NB4 (cell line): ENCODE measurements at places on chromosomes 4 and X.
A peak's percentile ranks its signal among the peaks of the same experiment; 100 is the strongest.

GRCh38 chr4:153622778-153623240, 61.3 kb upstream of the TLR2 start:
- DNase-seq, result no peak

DNA sequence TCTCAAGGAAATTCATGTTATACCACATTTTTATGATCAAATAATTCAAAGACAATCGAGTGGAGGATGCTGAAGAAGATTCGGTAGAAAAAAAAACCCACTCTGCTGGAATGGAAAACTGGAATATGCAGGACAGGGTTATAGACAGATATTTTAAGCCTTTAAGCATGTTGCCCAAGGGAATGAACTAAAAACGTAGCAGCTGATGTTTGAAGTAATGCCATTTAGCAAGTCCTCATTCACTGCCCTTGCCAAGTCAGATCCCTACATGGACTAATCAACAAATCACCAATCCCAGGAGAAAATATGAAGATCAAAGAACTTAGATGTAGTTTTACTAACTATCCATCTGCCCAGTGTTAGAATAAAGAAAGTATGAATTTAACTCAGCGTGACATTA, 75.6 kb upstream of the ETNPPL start:
- DNase-seq, result no peak

- peak; percentile 79 for DNase-seq
These were observed 80.5 kb downstream of the HNRNPD start for GRCh38 chr4:82293304-82293703.

DNA sequence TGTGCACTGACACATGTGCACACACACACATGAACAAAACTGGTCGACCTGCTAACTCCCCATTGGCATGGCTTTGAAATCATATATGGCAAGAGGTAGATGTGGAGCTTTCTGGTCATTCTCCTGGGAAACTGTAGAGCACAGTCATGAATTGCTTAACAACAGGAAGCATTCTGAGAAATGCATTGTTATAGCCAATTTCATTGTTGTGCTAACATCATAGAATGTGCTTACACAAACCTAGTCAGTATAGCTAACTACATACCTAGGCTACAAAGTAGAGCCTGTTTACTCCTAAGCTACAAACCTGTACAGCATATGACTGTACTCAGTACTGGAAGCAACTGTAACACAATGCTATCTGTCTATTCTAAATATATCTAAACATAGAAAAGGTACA, 134.2 kb upstream of the SH3RF1 start:
- peak; percentile 35 for DNase-seq

DNA sequence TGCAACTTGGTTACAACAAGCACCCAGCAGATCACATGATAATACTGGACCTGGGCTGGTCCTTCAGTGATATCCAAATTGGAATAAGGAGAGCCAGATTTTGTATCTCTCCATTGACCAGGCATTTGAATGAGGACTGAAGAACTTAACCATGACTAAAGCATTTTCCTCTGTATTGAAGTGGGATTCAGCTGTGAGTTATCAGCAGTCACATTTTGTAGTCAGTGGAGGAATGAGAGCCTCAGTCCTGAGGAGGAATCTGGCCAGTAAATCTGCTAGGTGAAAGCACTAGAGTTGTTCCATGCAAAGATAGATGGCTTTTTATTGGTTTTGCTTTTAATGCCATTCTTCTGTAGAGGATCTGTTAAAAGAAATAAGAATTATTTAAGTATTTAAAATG, 1506.0 kb downstream of the PCDH7 start:
- DNase-seq, result no peak

- no peak for DNase-seq
These were observed 38.9 kb downstream of the SPRY1 start for GRCh38 chr4:123435246-123436113.

DNA sequence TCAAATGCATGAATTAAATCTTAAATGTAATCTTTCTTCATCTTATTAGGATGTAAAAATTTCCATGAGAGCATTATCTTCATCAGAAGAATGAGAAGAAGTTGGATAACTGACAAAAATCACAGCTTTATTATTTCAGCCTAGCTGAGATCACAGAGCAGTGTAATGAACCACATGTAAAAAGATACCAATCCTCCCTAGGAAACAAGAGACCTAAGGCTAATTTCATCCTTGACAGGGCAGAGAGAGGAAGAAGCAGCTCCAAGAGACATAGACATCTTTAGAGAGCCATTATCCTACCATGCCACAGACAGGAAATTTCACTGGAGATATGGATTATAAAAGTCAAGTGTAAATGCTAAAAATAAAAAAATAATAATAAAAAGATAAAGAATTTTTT, 40.9 kb upstream of the IL15 start:
- DNase-seq, result no peak

GRCh38 chr4:14596028-14596427, 406.3 kb upstream of the CPEB2 start:
- DNase-seq, result no peak

- no peak for DNase-seq
These were observed 35.4 kb upstream of the SPP1 start for GRCh38 chr4:87939978-87940690.
